ENCODE measurements at places on chromosomes 11 and 22.

DNA sequence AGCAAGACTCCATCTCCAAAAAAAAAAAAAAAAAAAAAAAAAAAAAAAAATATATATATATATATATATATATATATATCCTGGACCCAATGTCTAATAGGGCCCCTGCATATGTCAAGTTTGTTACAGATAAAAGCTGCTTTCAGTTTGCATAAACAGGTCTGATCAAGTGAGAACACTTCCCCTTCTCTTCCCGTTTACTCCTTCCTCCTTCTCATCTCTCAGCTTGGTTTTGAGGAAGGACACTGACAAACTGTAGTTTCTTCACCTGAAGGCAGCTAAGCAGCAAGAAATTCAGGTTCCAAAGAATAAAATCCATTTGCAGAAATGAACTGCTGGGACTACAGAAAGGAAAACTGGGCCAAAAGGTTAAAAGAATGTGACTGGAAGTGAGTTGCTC lies 11.7 kb downstream of the THOC5 start:
- DNase-seq, result no peak

DNA sequence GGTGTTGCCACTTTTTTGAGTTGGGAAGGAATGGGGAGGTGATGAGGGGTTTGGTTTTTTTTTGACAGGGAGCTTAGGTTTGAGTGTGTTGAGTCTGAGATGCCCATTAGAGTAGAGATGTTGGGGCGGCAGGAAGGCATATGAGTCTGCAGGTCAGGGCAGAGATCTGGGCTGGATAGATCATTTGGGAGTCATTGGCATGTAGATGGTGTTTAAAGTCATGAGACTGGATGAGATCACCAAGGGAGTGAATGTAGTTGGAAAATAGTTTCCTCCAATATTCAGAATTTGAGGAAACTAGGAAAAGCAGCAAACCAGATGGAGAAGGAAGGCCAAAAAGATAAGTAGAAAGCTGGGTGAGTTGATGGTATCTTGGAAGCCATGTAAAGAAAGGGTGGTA lies 2.1 kb upstream of the ANAPC15 start:
- DNase-seq, result no peak

- DNase-seq, result no peak
These were observed 455.8 kb downstream of the LRRC4C start for GRCh38 chr11:41003339-41004282.

- no peak for DNase-seq
These were observed 48.9 kb downstream of the ST3GAL4 start for GRCh38 chr11:126404367-126404766.

DNA sequence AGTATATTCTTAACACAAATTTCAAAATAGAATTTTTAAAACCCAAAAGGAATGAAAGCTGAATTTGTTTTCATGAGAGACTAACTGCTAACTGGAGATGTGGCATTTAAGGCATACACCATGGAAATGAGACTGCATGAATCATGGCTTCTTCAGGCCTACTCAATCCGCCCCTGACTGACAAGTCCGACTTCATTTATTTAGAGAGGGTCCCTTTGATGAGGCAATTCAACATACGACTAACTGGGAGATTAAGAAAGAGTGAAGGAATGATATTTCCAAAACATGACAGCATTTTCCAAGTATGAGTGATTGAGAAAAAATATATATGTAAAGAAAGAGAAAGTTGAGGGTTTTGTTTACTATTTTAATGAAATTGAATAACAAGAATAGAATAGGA lies 720.1 kb downstream of the DLG2 start:
- DNase-seq, result no peak

DNA sequence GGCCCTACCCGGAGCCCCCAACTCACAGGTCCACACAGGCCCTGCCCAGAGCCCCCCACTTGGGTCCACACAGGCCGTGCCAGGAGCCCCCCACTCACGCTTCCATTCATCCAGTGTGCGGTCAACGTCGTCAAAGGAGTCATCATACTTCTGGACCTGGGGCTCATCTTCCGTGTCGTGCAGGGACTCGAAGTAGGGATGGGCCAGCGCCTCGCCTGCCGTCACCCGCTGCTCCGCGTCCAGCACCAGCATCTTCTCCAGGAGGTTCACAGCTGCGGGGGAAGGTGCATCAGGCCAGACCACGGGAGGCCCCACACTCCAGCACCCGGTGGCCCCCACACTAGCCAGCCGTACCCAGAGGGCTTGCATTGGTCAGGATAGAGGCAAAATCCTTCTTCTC lies 4.0 kb upstream of the HDAC10 start:
- DNase-seq, result no peak

DNA sequence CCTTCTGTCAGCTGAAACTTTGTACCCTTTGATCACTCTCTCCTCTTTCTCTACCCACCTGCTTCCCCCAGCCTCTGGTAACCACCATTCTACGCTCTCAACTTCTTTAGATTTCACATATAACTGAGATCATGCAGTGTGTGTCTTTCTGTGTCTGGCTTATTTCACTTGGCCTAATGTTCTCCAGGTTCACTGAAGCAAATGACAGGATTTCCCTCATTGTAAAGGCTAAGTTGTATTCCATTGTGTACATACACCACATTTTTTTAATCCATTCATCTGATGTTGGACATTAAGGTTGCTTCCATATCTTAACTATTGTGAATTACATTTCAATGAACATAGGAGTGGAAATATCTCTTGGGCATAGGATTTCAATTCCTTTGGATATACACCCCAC lies 207.6 kb downstream of the MIAT start:
- no peak for DNase-seq

GRCh38 chr22:42364604-42365110 lies 67.5 kb downstream of the NFAM1 start:
- DNase-seq, result no peak

Data from cortex of kidney (tissue), 1 donor.